ENCODE measurements at places on chromosomes 13 and 19.

GRCh38 chr19:51136851-51137551, 5.1 kb upstream of the SIGLEC7 start:
- DNase-seq = no peak

DNA sequence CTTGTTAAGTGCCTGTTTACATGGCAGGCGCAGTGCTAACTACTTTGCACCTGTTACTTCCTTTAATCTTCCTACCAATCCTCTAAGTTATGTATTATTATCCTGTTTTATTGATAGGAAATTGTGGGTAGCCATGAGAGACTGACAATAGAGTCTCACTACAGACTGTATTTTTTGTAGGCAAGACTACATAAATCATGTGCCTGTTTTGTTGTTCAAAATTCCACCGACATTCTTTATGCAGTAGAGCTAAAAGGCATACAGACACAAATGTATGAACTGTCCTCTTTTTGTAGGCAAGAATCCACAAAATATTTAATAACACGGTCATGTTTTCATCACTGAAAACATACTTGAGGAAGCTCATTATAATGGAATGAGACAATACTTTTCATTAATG, 205.5 kb downstream of the NALCN start:
- DNase-seq = no peak

DNA sequence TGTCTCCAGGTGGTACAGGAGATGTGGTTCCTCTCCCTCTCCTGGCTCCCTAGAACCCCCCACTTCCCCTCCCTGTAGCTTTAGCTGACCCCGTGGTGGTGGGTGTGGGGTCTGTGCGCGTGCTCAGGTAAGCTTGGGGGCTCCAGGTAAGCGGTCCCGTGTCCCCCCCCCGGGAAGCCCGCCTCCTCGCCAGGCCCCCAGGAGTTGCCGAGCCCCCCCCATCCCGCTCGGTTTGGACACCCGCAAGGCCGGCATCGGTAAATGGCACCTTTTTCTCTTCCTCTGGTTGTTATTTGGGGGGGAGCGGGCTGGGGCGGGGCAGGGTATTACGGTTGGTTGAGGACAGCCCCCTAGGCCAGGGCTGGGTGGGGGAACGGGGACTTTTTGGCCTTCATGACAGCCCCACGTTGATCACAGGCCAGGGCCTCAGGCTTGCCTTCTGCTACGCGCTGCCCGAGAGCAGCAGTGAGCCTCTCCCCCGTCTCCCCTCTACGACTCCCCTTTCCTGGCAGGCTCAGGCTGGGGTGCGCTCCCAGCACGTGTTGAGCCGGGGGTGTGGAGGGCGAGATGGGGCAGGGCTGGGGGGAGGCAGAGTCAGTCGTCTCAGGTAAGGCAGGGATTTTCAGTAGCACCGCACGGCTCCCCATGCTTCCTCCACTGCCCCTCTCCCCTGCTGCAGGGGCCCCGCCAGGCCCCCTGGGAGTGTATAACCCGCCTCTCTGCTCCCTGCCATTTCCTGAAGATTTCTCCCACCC, 10.7 kb upstream of the LIN7B start:
- no peak for DNase-seq

GRCh38 chr19:19568802-19569756, 31.0 kb downstream of the CILP2 start:
- no peak for DNase-seq

DNA sequence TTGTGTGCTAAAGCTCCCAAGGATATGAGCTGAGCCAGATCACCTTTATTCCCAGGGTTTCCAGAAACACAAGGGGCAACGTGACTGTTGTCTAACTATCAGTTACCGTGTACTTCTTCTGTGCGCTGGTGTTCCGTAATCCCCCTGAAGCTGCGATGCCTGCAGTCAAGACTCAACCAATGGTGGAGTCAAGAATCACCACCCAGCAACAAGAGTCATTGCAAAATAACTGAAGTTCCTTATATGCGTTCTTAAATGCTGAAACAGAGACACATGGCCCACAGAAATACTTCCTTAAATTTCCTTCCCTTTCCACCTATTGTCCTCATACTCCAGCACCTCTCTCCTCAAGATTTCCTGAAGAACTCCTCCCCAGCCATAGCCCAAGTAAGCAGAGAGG, 200.2 kb downstream of the KATNAL1 start:
- no peak for DNase-seq

DNA sequence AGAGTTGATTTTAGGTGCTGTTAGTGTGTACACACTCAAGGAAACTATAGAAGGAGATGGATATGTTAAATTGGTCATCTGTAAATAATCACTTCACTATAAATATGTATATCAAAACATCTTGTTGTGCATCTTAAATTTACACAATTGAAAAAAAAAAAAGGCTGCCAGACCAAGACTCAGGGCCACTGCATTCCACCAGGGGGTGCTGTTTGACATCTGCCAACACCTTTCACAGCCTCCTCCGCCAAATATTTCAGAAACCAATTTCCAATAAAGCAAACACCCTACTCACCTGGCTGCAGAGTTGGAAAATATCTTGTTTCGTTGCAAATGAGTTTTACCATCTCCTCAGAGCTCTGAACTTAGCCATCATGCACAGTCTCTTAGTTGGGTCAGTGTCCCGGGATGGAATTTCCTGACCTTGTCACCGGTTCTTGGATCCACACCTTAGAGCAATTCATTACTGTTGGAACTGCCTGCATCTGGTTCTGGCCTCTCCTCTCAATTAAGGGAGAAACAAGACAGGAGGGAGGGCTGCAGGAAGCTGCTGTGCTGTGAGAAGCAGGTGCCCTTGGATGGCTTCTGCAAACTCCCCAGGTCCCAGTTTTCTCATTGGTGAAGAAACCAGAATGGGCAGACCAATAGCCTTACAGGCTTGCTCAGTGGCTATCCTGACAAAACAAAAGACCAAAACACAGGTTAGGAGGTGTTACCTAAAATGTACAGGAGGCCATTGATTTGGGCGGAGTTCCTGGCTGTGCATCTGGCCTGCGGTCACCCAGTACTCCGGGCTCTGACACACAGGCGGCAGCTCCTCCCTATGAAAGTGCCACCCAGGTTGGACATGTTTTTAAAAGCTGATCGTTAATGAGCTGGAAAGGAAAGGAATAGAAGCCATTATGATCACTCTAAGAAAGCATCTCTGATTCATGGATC, 746.6 kb downstream of the UQCRFS1 start:
- no peak for DNase-seq

GRCh38 chr19:18603255-18603957, 3.2 kb downstream of the CRLF1 start:
- no peak for DNase-seq

- DNase-seq = peak; percentile 78
These were observed 575.8 kb downstream of the DACH1 start for GRCh38 chr13:71290963-71291841.

- no peak for DNase-seq
These were observed 42.6 kb downstream of the ZNF146 start for GRCh38 chr19:36257520-36257876.

DNA sequence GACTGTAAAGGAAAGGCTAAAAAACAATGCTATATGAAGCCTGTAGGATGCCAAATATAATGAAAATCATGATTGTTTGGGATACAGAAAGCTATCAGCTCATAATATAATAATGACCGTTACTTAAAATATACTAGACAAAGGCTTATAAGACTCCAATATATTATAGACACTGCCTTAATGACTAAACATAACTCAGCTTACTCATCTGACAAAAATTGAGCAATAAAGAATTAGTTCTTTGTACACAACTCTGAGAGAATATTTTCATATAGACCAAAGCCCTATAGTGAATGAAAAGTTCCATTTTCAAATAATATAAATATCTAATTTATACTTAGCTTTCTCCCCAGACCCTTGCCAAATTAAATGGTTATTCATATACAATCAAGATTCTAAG, 283.3 kb downstream of the DIAPH3 start:
- DNase-seq = no peak

DNA sequence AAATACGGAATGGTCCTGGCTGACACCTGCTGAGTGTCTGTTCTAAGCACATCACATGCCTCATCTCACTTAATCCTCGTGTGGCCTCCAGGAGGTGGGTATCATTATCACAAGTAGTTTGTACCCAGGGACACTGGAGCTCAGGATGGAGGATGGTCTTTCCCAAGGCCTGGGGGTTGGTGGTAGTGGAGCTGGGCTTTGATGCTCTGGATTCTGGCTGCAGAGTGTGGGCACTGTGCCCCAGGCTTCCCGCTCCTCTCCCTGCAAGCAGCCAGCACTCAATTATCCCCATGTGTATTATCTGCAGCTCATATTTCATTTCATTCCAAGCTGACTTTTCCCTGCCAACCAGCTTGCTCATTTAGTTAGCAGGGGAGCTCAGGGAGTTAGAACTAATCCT, 52.1 kb downstream of the SIAH3 start:
- no peak for DNase-seq

- no peak for DNase-seq
These were observed 324.0 kb downstream of the GPC5 start for GRCh38 chr13:91722267-91722884.

GRCh38 chr19:19817357-19817756, 4.2 kb downstream of the ZNF506 start:
- no peak for DNase-seq

- DNase-seq = no peak
These were observed 128.3 kb downstream of the URI1 start for GRCh38 chr19:30070198-30070967.

- DNase-seq = no peak
These were observed 2.9 kb downstream of the ANKRD27 start for GRCh38 chr19:32671883-32672593.

- DNase-seq = no peak
These were observed 105.9 kb upstream of the GJB6 start for GRCh38 chr13:20337884-20338551.
